ENCODE measurements at places on chromosomes 11 and 22.

GRCh38 chr11:78876676-78877075 lies 302.0 kb upstream of the NARS2 start:
- no peak for DNase-seq

GRCh38 chr22:23067691-23068090 lies 2.6 kb upstream of the GNAZ start:
- no peak for DNase-seq

DNA sequence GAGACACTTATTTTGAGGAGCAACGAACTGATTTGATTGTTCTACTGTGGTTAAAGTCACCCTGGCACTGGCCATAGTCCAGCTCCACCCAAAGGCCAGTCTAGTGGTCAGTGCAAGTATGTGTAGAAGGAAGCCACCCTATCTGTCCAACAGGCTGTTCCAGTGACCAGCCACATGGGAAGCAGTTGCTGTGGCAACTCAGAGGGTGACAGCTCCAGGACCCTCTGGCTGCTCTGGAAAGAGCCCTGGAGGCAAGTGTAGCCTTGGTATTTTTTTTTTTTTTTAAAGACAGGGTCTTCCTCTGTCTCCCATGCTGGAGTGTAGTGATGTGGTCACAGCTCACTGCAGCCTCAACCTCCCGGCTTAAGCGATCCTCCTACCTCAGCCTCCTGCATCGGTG lies 27.8 kb downstream of the LMO1 start:
- DNase-seq = no peak

DNA sequence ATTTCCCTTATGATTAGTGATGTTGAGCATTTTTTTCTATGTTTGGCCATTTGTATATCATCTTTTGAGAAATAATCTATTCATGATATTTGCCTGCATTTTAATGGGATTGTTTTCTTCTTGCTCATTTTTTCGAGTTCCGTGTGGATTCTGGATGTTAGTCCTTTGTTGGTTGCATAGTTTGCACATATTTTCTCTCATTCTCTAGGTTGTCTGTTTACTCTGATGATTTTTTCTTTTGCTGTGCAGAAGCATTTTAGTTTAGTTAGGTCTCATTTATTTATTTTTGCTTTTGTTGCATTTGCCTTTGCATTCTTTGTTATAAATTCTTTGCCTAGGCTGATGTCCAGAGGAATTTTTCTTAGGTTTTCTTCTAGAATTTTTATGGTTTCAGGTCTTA lies 87.3 kb downstream of the METTL15 start:
- DNase-seq = no peak

DNA sequence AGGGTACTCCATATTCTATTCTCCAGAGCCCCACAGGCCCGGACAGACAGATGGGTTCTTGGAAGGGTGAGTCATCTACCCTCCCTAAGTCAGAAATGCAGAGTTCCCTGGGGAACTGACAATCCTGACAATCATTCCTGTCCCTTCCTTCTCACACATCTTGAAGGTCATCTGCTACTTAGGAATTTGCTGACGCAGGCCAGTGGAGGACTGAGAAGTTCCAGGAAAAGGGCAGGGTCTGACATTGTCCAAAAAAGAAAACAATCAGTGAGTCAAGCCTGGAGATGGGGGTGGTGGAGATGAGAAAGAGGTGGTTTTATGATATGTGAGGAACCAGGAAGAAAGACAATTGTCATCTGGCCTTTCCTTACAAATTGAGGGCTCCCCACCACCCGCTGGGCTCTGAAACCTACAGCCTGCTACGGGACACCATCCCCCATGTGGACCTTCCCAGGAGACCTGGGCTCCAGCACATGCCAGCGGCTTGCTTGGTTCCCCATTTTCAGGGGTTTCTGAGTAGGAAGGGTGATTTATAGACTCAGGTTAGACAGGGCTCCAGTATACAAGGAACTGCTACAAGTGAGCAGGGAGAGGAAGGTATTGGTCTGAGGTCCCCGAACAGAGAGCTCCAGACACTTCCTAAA lies 12.9 kb downstream of the CD59 start:
- no peak for DNase-seq

DNA sequence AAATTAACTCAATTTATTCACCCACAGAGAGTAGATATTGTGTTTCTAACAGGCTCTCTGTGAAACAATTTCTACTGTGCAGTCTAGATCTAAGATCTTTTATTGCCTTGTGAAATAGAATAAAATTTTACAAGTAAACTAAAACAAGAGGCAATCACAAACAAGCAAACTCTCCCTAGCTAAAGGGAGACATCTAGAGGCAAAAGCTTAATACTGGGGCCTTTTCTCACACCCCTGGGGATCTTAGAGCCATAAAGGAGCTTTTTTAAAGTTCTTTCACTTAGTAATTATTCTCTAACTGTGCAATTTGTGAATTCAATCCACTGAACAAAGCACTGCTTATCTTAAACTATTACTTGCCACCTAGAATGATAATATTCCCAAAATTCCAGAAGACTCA lies 19.7 kb downstream of the ALG9 start:
- no peak for DNase-seq

- no peak for DNase-seq
Observed at GRCh38 chr11:66475349-66476172, 4.7 kb upstream of the DPP3 start.

DNA sequence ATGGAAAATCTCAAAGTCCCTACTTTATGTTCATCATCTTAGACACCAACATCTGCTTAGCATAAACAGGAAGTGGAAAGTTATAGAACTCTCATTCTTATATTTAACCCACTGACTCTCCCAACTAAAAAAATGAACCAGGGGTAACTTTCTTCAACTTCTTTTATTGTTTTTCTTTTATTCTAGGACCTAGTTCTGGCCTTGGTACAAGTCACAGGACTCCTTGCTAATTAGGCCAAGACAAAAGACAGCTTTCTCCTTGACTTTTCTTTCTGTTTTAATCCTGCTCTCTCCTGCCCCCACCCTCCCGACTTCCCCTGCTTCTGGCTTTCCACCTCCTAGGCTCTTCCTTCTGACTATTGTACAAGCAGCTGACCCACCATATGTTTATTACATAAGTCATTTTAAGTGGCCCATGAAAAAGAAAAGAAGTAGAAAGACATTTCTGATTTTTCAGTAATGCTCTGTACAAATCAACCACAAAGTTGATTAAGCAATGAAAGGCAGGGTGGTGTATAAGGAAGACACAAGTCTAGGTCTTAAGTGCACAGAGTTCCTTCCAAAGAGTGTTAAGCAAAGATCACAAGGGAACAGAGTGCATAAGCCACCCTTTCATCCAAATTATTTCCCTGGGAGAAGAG lies 18.3 kb downstream of the JAML start:
- no peak for DNase-seq

DNA sequence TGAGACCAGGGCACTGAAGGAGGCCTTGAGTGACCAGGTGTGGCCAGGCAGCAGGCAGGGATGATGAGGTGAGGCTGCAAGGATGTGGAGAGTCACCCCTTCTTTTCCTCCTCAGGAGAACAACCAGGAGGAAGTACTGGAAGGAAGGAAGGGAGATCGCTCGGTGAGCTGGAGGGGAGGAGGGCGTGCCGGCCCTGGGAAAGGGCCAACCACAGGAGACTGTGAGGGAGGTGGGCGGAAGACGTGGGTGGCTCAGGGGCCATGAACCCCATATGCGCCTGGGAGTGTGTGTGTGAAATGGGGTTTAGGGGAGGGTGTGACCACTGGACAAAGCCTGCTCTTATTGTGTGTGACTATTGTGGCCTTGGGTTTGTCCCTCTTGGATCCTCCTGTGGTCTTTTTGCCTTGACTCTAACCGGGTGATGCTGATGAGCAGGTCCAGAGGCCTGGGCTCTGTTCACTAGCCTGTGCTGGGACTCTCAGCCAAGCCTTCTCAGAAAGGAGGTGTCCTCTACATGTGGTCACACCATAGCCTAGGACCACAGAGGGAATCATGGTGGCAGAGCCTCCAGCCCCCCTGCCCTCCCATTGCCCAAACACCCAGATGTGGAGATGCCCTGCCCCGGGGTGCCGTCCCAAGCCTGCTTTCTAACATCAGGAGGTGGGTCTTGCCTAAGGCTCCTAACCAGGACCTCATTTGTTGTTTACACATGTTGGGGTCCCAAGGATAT lies 41.3 kb upstream of the TUB start:
- DNase-seq = no peak

DNA sequence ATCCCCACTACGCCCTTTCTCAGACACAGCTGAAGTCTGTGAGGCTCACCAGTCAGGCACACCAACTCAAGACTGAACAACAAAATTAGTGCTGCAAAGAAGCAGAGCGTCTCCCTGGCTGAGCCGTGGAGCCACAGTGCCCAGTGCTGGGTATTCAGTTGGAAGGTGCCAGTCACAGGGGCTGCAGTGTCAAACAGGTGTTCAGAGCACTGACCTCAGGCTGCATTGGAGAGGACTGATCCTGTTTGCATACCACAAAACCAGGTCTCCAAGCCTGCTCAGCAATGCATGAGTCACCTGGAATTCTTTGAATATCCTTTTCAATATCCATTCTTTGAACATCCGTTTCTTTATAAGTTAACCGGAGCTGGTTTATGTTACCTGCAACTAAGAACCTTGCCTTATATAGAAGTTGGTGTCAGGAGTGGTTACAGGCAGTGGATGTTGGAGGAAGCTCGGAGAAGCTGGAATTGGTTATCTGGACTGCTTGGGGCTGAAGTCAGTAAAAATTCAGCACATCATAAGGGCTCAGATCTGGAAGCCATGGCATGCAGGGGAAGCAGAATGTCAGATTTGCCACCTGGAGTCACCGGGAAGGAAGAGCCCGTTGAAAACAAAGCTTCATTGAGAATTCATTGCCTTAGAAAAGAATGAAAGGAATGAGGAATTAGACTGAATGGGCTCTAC lies 30.3 kb downstream of the PDGFB start:
- no peak for DNase-seq

DNA sequence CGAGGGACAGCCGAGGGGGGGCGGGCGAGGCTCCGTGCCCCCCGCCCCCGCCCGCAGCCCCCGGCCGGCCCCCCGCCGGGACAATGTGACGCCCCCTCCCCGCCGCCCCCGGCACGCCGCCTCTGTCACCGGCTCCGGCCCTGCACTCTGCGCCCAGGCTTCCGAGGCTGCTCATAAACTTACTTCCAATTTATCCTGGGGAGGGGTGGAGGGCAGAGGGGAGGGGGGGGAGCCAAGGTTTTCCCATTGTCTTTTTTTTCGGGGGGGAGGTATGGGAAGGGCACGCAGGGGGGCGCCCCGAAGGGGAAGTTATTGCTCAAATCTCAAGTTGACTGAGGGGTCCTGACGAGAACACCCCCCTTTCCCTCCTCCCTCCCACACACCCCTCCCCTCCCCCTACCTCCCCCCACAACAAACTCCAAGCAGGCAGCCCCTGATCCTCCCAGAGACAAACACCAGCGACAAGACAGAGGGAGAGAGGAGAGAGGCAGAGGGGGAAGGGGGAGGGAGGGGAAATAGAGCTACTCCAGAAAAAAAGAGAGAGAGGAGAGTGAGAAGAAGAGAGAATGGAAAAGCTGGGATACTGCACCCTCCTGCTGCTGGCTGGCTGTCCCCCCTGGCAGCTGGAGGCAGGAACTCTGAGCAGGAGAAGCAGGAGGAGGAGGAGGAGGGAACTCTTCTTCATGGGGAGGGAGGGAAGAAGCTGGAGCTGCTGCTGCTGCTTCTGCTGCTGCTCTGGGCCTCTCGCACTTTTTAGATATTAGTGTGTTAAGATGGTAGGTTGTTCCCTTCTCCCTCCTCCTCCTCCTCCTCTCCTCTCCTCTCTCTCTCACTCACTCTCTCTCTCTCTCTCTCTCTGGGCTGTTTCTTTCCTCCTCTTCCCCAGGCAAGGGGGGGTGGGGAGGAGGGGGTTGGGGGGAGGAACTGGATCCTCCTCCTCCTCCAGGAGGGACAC lies 631 bp downstream of the PHF21A start:
- DNase-seq = peak; percentile 18

- no peak for DNase-seq
Observed at GRCh38 chr22:29877620-29878019, 5.4 kb upstream of the MTMR3 start.

GRCh38 chr11:128757886-128758612 lies 64.2 kb downstream of the FLI1 start:
- no peak for DNase-seq

- no peak for DNase-seq
Observed at GRCh38 chr22:20533879-20534265, 26.5 kb downstream of the MED15 start.

- no peak for DNase-seq
Observed at GRCh38 chr22:23055449-23056179, 14.7 kb upstream of the GNAZ start.

GRCh38 chr11:75087319-75088305 lies 9.1 kb downstream of the OR2AT4 start:
- no peak for DNase-seq

GRCh38 chr22:43292630-43293018 lies 50.5 kb downstream of the SCUBE1 start:
- no peak for DNase-seq

GRCh38 chr11:121936370-121936769 lies 179.6 kb downstream of the BLID start:
- no peak for DNase-seq

DNA sequence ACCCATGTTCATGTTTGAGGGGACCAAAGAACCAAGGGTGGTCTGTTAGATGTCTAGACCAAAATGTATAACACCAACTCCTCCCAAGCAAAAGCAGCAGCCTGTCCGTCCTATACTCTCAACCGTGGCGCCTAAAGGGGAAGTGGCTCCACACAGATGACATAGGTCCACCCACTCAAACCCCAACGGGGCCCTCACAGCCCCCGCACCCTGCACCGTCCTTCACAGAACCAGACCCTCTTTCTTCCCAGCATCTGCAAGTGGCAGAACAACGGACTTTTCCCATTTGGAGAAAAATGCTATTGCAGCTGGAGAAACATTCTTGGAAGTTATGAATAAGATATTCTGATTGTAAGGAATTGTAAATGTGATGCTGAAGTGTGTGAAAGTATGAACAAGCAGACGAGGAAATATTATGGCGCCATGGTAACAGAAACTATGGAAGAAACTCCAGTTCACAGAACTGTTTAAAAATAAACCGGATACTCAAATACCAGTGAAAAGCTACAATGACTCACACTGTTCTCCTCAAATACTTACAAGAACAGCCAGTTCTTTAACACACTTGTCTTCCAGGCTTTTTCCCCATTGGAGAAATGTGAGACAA lies 76.5 kb upstream of the ARFGAP3 start:
- DNase-seq = peak; percentile 21

DNA sequence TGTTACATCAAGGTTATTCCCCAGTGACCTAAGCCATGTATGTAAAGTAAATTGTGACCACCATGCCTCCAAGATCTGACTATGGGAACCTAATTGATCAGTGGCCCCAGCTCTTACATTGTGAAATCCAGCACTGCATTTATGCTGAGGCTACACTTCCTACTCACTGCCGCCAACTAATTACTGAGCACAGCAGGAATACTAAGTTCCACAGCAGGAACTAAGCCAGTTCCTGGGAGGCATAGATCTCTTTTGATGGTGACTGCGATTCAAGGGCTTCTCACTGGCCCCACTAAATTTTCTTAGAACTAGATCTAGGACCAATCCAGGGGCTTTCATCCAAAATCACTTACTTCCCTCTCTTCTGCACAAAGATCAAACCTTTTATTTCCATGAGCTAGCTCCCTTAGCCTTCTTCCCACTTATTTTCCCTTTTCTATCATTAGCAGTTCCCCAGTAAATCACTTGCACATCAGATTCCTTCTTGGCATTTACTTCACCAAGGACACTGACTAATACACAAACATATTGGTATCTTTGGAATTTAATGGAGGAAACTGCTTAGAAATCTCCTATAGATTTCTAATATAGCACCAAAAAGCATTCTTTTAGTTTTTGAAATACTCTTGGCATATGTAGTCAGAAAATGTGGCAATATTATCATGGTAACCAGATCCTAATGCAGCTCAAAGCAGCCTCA lies 46.0 kb downstream of the CNTN5 start:
- DNase-seq = no peak

- no peak for DNase-seq
Observed at GRCh38 chr11:39113606-39114005, 2345.8 kb downstream of the LRRC4C start.

Measured in CD4-positive, alpha-beta T cell treated with Interleukin-21 for 1 hour (primary cell).